Ascending aorta (tissue), 2 donors: ENCODE measurements at places on chromosomes 4 and X. TPM values are rescaled to one million over a fixed set of nuclear protein-coding genes. Genes with fewer than 3 reads are reported as not detected.

The FAM114A1 gene
- 45.7 TPM for total RNA-seq

GRCh38 chr4:137994853-137995252, 247.3 kb downstream of the SLC7A11 start:
- no peak for DNase-seq

- DNase-seq = no peak
Observed at GRCh38 chrX:132118358-132118757, 9.5 kb downstream of the FRMD7 start.

The CSAG2 gene
- not detected for total RNA-seq

DNA sequence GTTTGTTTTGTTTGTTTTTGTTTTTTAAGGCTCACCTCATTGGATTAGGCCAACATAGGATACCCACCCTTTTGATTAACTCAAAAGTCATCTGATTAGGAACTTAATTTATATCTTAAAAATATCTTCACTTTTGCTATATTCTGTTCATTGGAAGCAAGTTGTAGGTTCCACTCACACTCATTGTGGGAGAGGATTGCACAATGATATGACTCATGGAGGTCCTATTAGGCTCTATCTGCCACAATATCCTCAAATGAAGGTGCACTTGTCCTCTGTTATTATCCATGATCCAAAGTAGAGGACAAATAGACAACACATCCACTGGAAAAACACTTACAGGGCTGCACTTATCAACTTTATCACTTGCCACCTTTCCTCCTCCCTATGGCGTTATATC, 60.5 kb upstream of the ADAMTS3 start:
- DNase-seq = no peak

The HELT gene
- total RNA-seq = not detected

The ZNF718 gene
- total RNA-seq = 0.32 TPM

DNA sequence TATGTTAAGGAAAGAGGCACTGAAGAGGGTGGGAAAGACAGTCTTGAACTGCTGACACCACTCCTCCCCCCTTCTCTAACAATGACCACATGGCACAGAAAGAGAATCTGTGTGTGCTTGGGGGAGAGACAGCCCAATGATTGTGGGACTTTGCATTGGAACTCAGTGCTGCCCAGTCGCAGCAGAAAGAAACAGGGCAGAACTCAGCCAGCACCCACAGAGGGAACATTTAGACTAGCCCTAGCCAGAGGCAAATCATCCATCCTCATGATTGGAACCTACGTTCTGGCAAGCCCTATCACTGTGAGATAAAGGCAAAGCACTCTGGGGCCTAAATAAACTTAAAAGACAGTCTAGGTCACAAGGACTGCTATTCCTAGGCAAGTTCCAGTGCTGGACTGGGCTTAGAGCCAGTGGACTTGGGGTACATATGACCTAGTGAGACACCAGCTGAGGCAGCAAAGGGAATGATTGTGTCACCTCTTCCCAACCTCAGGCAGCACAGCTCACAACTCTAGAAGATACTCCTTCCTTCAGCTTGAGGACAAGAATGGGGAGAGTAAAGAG, 132.8 kb upstream of the S100G start:
- DNase-seq = no peak

DNA sequence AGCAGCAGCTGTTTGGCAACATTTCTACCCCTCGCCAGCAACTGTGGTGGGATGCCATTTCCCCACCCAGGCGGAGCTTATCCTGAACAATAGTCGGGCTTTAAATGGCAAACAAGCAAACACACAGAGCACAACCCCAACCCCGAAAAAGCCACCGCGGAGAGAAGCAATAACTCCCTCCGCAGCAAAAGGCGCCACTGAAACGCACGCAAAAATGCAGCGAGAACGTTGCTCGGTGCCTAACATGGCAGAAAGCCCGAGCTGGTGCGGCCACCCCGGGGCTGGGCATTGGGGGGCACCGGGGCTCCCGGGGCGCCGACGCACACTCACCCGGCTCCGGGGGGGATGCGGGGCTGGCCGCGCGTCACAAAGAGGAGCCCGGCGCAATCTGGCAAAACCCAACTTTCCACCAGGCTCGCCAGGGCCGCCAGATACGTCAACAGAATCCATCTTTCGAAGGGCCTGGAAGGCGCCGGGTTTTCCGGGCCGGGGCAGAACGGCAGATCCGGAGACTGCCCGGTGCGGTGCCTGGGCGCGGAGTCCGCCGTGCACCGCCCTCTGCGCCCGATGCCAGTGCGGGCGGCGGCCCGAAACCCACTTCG, 818 bp downstream of the RAI2 start:
- DNase-seq = no peak

- no peak for DNase-seq
Observed at GRCh38 chr4:86950831-86951525, 16.2 kb downstream of the AFF1 start.

DNA sequence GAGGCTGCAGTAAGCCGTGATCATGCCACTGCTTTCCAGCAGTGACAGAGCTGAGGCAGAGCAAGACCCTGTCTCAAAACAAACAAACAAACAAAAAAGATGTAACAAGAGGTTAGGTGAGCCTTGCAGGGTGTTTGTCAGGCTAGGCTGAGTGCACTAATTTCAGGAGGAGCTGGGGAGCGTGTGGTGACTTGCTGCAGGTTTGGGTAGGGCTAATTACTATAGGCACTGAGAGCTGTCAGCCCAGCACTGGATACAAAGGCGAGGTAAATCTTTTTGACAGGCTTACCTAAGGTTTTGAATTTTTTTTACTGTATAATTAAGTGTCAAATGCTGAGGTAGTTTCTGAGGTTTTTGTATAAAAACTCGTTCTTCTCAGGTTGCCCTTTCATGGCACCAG, 29.8 kb upstream of the SH3D19 start:
- DNase-seq = no peak

DNA sequence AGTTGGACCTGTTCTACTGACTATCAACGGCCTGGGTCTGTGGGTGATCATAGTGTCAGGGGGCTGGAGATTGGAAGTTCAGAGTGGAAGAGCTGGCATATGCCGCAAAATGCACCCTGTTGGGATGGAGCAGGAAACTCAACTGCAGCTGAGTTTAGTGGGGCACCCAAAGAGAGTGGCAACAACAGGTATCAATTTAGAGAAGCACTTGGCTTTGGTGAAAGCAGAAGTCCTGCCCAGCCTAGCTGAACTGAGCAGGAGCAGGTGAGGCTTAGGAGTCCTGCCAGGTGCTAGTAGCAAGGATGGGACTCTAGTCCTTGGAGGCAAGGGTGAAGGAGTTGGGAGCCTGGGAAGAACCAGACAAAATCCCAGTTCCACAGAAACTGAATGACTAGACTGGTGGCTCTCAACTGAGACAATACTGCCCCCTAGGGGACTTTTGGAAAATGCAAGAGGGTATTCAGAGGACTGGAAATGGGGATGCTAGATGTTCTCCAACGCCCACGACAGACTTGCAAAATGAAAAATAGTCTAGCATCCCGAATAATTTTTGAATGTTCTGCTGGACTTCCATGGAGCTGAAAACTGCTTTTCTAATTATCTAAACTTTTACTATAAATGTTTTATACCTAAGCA, 49.4 kb downstream of the RTL9 start:
- DNase-seq = no peak

DNA sequence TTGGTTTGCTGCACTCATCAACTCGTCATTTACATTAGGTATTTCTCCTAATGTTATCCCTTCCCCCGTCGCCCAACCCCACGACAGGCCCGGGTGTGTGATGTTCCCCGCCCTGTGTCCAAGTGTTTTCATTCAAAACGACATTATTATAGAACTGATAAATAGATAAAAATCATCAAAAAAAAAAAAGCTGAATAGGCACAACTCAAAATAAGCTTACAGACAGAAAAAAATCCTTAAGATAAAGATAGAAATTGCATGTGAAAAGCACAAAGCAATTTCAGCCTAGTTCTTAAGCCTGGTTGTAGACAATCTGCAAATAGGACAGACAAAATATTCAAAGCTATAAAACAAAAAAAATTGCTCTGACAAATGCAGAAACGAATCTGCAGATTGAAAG, 142.9 kb upstream of the LNX1 start:
- DNase-seq = no peak

- DNase-seq = no peak
Observed at GRCh38 chr4:180449395-180449956, 1793.7 kb upstream of the TENM3 start.

The ERAS gene
- not detected for total RNA-seq

The GABRB1 gene
- 0.53 TPM for total RNA-seq

The EDA gene
- 1.7 TPM for total RNA-seq

DNA sequence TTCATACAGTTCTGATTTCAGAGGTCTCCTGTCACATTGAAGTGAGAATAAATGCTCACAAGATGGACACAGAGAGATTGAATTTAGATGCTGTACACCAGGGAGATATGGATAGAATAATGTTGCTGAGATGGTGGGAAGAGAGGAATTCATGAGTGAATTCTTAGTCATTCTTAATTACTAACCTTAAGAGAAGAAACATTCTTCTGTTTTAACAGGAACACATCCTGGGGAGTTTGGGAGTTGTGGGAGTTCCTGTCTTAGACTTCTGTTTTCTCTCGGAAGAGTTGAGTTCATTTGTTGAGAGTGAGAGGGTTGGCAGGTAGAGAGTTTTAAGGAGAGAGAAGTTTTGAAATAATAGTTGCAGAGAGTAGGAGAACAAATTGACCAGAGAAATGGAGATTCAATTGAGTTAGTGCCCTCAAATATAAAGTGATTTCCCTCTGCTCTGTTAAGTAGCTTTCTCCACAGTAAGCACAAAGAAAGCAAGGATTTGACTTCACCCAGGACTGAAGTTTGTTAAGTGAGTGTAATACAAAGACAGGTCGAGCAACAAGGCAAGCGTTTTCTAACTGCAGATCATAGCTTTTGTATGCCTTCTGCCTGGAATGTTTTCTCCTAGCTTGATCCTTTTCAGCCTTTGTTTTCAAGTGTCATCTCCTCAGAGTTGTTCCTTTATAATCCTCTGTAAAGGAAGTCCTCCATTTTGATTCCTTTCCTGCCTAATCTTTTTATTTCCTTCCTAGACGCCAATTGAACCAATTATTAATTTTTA, 205.9 kb downstream of the RAPGEF2 start:
- DNase-seq = no peak

- peak; percentile 82 for DNase-seq
Observed at GRCh38 chr4:169117591-169118081, 107.6 kb upstream of the CBR4 start.

The PABPC1L2A gene
- total RNA-seq = not detected

The RAB33A gene
- 0.32 TPM for total RNA-seq

DNA sequence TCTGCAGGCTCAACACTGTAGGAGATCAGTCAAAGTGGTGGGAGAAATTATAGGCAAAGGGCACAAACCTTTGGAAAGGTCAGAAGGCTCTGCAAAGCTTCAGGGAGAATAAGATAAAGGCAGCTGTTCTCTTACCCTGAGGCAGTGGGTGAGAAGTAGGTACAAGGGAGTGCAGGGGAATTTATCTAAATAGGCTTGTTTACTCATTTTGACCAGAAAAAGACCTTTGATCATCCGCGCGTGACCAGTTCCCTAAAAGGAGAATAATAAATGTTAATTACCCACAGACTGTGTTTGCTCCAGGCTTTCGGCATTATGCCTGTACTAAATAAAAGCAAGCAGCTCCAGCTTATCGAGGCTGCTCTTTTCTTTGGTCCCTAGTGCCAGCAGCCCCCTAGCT, 9.3 kb downstream of the FGFBP2 start:
- DNase-seq = no peak

DNA sequence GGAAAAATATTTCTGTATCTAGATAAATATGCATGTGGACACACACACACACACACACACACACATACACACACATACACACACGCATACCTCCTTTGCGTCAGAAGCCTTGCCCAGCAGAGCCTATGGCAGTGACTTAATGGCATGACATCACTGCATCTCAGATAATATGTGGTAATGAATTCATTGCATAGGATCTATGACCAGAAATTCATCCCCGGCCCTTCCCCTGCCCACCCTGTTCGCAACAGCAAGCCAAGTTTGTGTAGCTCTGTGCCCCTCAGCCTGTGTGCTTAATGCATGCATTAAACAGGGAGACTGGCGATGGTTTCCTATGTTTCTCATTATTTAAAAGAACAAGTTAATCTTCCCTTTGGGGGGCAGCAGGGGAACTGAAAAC, 120.7 kb downstream of the NKX6-1 start:
- no peak for DNase-seq

The C1QTNF7 gene
- total RNA-seq = 23.2 TPM

- no peak for DNase-seq
Observed at GRCh38 chrX:120781403-120781802, 94.3 kb downstream of the CT47B1 start.

The FAAH2 gene
- total RNA-seq = not detected

The CXCR3 gene
- not detected for total RNA-seq

DNA sequence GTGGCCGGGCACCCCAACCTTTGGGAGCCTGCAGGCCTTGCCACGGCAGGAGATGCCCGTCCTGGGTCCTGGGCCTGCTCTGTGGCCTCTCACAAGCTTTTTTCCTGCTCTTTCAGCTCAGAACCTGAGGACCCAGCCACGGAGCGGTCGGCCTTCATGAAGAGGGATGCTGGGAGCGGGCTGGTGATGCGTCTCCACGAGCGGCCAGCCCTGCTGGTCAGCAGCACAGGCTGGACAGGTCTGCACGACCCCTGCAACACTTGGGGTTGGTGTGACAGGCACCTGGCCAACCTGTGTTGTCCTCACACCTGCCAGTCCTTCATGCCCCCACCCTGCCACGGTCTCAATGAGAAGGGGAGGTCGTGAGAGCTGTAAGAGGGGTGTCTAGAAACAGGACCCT, 170.0 kb downstream of the ADRA2C start:
- no peak for DNase-seq

GRCh38 chr4:3311489-3312171, 18.8 kb downstream of the RGS12 start:
- DNase-seq = no peak

DNA sequence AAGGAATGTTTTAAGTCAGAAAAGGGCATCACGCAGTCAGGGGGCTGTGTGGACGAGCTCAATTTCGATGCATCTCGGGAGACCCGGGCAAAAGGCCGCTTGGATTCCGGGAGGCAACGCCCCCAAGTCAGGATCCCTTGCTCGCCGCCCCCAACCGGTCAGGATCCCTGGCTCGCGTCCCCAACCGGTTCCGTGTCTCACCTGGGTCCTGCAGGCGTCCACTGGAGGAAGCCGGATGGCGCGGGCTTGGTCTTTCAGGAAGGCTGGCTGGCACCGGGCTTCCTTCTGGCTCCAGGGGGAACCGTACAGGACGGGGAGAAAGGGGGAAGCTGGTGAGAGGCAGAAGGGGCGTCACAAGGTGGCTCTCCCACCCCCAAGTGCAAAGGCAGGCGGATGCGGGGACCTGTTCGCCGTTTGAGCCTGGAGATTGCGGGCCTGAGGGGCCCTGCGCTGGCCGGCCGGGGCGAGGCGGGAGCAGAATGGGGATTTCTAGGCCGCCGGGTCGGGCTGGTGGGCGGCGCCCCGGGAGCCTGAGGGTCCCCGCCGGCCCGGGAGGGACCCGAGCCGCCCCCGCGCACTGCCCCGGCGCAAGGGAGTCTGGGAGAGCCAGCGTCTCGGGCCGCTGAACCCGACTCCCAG, 84.7 kb downstream of the HPRT1 start:
- DNase-seq = no peak

GRCh38 chr4:116018831-116019230, 905.4 kb upstream of the NDST4 start:
- DNase-seq = no peak
